ENCODE measurements at places on chromosomes 16 and 17.

DNA sequence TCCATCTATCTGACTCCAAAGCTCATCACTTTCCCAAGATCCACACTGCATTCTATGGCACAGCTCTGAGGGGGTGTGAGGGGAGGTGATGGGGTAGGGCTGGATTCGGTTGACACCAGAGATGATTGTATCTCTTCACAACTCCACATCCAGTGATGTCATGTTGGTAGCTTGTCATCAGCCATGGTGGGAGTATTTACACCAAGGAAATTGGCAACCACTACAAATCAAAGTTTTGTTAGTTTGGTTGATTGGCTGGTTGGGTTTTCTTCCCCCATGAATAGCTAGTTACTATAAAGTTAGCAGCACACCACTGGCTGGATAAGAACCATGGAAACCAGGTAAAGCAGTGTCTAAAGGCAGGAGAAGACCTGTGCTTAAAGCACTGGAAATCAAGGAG is 15.0 kb downstream of the SLC46A1 start:
- no peak for DNase-seq

- DNase-seq: no peak
Observed at GRCh38 chr17:35021520-35022380, 41.4 kb downstream of the LIG3 start.

DNA sequence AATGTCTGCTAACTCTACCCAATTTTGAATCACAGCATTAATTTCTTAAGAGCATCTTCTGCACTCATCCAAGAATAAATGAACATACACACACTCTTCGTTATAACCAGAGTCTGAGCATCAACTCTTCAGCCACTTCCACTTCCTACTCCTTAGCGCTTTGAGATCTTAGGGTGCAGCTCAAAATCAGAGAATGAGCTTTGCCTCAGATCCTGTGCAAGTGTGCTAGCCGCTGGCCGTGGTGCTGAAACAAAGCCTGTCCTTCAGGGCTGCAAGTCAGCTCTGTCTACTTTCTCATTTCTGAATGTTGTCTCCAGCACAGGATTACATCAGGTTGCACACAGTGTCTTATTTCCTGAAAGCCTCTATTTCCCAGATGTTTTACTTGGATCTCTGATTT is 165.4 kb downstream of the AIPL1 start:
- no peak for DNase-seq

GRCh38 chr17:48995974-48996721 is 1.0 kb upstream of the IGF2BP1 start:
- DNase-seq: no peak

DNA sequence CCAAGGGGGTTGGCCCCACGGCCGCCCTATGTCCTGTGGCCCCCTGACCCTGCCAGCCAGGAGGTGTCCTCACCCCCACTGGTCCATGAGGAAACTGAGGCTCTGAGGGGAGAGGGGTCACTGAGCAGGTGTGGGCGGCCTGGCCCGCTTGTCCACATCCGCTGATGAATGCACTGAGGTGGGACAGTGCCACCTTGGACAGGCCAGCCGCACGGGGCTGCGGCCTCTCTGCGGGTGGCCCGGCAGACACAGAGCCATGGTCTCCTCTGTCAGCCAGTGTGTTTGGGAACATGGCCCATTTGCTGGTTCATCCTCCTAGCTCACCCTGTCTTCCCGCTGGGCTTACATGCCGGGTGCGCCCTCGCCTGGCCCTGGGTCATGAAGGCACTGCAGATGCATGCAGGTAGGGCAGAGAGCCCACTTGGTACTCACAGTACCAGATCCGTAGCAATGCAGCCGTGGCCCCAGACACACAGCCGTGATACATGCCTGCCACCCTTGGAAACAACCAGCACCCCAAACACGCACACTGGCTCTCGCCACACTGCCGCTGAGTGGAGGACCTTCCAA is 93.9 kb downstream of the ENGASE start:
- DNase-seq: no peak
